Activated CD4-positive, CD25-positive, alpha-beta regulatory T cell (primary cell): ENCODE measurements at places on chromosomes 1 and 21.

GRCh38 chr1:205879974-205880373, 30.0 kb upstream of the PM20D1 start:
- no peak for DNase-seq

- no peak for DNase-seq
Measured at GRCh38 chr1:92587445-92587844, 100.7 kb upstream of the GFI1 start.

DNA sequence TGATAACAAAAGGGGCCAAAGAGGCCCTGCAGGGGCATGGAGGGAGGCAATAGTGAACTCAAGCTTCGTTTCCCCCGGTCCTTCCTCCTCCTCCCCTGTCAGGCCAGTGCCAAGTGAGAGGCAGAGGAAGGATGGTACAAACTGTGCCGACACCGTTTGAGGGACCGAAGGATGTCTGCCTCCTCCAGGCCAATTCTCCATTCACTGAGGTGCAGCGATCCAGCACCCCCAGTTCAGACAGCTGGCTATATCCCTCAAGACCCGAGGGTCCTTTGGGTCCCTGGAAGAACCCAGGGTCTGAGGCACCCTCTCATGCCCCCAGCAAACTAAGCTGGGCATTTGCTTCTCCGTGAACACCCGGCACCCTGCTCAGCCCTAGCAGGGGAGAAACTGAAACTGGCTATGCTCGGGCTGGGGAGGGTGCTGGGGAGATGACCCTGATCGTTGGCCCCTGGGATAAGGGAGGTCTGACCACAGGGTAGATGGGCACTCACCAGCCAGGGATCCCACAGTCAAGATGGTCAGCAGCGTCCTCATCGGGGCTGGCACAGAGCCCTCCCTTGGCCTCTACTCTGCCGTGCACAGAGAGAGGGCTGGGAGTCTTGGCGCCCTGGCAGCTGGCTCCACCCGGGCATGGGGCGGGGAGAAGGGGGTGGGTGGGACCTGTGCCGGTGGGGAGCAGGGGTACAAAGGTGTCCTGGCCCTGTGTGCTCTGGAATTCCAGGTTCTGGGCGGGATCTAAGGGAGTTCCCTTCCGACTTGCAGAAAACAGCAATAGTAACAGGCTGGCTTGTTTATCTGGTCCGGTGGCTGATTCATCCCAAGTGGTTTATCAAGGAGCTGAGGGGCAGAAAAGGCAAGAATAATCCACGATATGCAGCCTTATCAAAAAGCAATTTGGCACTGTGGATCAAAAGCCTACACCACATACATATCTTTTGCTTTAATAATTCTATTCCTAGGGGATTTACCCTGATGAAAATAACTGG, at the start of gene IL22RA1:
TSS of gene IL22RA1 (minus strand) at position 595 of the 989 bp plus-strand sequence. CDS start at position 537, 58 bp downstream.
- DNase-seq: no peak

GRCh38 chr1:109634771-109635750, 15.4 kb downstream of the AMPD2 start:
- DNase-seq: no peak

- DNase-seq: no peak
Measured at GRCh38 chr1:240968864-240969263, 356.9 kb upstream of the GREM2 start.

GRCh38 chr1:99352821-99353220, 88.5 kb downstream of the PLPPR4 start:
- no peak for DNase-seq

DNA sequence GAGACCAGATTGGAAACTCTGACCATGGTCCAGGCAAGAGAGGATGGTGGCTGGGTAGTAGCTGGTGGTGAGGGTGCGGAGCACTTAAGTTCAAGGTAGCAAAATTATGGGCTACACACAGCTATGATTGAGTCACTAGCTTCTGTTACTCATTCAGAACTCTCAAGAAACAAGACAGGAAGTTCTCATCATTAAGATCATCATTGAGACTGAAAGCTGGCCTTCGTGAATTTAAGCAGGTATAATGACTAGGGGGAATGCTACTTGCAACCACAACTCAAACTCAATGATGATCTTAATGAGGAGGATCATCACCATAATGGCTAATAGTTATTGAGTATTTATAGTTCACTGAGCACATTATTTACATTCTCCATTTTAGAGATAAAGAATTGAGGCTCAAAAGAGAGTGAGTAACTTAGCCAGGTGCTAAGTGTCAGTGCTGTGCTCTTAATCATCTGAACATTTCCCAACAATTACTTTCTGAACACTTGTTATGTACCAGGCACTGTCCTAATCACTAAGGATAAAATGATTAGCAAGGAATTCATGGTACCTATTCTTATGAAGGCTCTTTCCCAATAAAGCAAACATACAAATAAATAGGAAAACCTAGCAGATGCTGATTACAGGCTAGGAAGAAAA, 286.3 kb upstream of the C1orf105 start:
- DNase-seq: no peak

DNA sequence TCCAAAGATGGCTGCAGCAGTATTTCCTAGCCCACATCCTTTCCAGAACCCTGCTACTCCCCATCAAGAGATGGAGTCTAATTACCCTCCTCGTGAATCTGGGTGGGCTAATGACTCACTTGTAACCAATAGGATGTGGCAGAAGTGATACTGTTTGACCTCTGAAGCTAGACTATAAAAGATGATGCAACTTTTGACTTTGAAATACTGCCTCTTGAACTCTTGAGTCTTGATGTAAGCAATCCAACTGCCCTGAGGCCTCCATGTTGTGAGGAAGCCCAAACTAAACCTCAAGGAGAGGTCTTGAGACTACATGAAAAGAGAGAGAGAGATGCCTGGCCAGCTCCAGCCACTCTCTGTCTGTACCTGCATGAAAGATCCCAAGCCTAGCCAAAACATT, 29.5 kb downstream of the LMO4 start:
- DNase-seq: no peak

- DNase-seq: no peak
Measured at GRCh38 chr1:232635778-232636356, 5.9 kb upstream of the SIPA1L2 start.

- DNase-seq: no peak
Measured at GRCh38 chr1:243963571-243963970, 87.5 kb upstream of the ZBTB18 start.

GRCh38 chr1:162605225-162605927, 26.9 kb upstream of the DDR2 start:
- no peak for DNase-seq

DNA sequence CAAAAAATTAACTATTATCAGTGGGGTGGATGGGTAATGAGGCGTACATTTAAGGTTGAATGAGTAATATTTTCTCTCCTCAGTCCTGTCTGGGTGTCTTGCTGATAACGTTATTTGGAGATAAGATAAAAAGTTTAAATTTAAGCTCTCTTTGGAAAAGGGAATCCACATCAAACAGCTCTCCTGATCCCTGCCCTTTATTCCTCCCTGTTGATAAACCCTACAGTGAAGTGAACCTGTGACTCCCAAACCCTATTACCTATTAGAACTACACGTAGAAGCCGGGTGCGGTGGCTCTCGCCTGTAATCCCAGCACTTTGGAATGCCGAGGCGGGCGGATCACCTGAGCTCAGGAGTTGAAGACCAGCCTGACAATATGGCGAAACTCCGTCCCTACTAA, 9.9 kb upstream of the GPR161 start:
- no peak for DNase-seq

DNA sequence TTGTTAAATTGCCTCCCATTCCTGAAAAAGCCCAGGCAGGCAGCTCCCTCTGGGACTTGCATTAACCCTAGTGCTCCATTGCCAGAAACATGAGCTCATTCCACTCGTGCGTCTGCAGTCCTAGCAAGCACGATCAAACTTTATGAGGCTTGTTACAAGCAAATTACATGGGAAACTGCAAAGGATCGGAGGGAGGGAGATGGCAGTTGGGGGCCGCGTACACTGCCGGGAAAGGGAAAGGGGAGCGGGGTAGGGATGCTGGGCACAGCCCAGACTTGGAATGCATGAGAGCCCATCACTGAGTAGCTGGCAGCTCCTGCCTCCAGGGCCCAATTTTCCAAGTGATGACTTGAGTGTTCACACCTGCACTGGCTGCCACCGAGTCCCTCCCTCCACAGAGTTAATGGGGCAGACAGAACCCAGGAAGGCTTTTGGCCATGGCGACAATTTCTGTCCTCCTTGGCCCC, 169.9 kb downstream of the BRINP2 start:
- DNase-seq: no peak

- DNase-seq: no peak
Measured at GRCh38 chr1:156420205-156421061, 51.4 kb downstream of the RHBG start.

GRCh38 chr1:18104546-18105100, 3.0 kb upstream of the IGSF21 start:
- no peak for DNase-seq

DNA sequence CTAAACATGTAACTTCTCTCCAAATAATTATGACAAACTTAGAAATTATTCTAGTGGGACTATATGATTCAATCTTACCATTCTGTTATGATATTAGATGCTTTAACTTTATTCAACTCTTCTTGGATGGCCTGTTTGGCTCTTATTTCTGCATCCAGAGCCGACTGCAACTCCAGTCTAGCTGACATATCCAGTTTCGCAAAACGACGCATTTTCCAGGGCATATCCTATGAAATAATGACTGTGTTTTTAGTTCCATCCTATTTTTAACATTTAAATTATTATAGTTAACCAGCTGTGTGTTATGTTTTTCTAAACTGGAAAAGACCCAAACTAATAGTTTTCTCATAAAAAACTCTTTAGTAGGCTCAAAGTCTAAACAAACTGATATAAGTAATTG, 133.7 kb downstream of the COQ8A start:
- DNase-seq: no peak

GRCh38 chr1:1059494-1060280, 14.4 kb downstream of the RNF223 start:
- DNase-seq: peak; percentile 78

DNA sequence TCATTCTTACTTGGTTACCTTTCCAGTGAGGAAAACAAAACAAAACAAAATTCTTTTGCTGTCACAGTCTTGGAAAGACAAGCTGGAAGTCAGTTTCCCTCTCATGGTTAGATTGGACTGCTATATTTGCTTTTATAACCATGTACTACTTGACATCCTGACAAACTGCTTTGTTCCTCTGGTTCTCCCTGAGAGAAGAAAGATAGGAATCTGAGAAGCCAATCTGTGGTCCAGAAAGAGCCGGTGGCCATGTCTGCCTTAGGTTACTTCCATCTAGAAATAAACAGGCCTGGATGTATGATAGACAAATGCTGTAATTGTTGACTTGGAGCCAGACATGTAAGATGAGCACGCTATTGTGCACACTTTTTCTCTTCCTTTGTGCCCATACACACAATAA, 330.0 kb downstream of the BRINP3 start:
- no peak for DNase-seq

GRCh38 chr21:27083144-27083543, 116.3 kb upstream of the ADAMTS5 start:
- no peak for DNase-seq

DNA sequence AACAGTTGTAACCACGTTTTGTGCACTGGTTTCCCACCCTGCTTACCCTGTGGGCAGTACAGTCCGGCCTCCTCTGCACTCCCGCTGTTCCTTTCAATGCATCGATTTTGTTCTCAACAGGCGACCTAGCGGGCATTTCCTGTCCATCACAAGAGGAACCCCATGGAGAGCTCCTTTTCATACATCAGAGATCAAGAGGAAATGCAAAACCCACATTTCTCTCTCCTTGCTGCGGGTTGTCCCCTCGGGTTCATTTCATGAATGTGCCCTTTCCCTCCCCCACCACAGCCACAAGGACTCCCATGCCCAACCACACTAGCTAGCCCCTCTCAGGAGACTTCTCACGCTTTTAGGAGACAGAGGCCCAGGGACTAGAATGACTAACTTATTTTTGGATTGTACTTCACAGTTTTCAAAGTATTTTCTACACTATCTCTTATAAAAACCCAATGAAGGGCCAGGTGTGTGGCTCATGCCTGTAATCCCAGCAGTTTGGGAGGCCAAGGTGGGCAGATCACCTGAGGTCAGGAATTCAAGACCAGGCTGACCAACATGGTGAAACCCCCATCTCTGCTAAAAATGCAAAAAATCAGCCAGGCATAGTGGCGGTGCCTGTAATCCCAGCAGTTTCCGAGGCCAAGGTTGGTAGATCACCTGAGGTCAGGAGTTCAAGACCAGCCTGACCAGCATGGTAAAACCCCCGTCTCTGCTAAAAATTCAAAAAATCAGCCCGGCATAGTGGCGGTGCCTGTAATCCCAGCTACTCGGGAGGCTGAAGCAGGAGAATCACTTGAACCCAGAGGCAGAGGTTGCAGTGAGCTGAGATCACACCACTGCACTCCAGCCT, 18.4 kb downstream of the ATP1A4 start:
- DNase-seq: no peak

DNA sequence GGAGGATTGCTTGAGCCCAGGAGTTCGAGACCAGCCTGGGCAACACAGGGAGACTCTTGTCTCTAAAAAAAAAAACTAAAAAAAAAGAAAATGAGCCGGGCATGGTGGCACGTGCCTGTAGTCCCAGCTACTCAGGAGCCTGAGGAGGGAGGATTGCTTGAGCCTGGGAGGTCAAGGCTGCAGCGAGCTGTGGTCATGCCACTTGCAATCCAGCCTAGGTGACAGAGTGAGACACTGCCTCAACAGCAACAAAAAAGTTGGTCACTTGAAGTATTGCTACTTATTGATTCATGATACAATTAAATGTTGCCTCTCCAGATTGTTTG, 57.9 kb upstream of the CXADR start:
- DNase-seq: no peak

DNA sequence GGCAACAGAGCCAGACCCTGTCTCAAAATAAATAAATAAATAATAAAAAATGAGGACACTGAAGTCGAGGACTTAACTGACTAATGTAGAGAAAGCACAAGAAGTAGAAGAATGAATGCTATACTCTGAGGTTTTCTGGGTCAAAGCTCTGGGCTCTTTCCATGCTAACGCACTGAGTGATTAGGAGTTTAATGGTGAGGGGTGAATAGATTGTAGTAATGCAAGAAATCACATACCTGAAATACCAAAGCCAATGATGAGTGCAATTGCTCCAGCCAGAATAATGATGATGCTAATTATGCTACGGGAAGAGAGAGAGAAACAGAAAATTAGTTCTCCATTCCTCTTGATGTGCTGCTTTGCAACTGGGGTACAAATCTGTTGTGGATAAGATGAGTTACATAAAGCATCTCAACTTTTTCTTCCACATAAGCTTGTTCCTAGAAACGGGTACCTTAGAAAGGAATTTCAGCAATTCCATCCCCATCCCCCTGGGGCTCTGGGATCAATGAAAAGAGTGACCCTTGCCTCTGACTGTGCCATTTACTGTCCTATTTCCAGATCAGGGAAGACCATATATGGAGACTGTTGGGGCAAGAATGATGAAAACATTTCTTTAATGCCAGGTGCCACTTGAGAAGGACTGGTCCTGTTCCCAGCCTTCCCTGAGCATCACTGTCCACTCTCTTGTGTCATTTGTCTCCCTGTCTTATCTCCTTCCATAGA, 40.7 kb downstream of the VTCN1 start:
- DNase-seq: no peak
